GM12864 (cell line): ENCODE measurements at places on chromosomes 12 and 14.

DNA sequence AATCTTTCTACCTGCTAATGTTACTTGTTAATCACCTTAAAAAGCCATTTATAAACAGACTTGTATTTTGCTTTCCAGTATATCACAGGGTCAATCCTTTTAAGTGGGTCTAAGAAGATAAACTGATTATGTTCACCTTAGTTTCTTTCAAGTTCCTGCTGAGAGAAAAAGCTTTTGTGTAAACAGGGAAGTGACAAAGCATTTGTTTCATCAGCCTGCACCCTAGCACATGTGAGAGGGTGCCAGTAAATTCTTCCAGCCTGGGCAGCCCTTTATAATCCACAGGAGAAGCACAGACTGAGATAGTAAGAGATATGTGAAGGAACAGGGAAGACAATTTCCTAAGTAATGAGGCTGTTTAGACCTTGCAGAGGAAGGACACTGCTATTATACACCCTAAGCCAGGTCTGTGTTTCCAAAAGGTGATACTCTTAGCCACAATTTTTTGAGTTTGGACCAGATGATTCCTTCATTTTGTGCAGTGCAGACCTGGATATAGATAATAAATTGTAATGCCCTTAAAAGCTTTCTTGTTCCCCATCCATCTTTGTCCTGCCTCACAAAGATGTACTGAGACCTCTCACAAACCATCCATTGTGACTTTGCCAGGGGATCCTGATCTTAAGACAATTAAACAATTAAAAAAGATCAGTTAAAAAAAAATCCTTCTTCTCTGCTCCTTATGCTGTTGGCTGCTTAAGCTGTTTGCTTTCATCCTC lies 150.7 kb downstream of the KTN1 start:
- no peak for DNase-seq

- no peak for DNase-seq
Observed at GRCh38 chr14:52360831-52361230, 46.7 kb downstream of the PTGER2 start.

DNA sequence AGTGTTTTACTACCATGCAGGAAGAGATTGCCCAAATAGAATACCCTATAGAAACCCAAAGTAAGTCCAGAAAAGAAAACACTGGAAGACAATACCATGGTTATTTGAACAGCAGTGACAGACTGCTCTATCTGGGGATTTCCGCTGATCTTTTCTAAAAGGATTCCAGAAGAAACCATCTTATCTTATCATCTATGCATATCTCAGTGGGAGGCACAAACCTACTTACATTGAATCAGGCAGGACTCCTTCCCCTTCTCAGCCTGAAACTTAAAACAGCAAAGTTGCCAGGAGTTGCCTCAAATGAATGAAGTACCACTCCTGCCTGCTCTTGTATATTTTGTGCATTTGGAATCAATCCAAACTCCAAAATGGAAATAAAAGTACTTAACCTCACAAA lies 56.7 kb upstream of the NR2C1 start:
- DNase-seq, result no peak

DNA sequence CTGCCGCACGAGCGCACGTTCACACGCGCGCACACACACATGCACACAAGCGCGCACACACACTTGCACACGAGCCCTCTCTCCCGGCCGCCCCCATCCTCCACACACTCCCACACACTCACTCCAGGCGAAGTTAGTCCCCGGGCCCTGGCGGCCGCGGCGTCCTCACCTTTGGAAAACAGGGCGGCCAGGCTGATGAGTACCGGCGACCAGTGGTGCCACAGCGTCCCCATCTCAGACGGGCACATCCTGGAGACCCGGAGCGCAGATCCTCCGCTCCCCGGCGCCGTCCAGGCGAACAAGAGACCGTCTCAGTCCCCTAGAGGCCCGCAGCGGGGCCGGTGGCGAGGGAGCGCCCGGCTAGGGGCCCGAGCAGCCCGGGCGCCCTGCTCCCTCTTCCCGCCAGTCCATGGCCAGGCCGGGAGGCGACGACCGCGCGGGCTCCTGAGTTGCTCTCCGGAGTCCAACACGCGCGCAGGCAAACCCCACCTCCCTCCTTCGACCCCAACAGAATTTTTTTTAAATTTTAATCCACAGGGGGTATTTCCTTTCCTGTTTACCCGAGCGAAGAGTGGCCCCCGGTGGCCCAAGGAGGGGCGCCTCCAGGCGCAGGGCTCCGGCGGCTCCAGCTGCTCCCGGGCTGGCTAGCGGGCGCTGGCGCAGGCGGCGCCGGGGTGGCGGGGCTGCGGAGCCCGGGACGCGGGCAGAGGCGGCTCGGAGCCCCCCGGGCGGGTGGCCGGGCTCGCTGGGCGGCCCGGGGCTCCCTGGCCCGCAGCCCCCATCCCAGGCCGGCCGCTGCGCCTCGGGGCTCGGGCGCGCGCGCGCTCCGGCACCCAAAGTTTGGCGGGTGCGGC lies 506 bp downstream of the TMEM132D start:
- DNase-seq, result no peak

DNA sequence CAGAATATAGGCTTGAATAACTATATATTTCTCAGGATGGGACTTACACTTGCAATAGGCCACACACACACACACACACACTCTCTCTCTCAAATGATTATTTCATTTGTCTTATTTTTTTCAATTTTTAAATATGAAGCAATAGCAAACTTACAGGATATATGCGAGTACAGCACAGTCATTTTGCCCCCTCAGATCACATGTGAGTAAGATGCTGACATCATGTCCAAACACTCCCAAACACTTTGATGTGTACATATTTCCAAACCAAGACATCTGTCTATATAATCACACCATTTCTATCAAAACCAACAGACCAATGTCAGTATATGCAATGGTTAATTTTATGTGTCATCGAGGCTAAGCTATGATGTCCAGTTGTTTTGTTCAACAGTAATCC lies 1535.9 kb upstream of the FLRT2 start:
- DNase-seq, result no peak

DNA sequence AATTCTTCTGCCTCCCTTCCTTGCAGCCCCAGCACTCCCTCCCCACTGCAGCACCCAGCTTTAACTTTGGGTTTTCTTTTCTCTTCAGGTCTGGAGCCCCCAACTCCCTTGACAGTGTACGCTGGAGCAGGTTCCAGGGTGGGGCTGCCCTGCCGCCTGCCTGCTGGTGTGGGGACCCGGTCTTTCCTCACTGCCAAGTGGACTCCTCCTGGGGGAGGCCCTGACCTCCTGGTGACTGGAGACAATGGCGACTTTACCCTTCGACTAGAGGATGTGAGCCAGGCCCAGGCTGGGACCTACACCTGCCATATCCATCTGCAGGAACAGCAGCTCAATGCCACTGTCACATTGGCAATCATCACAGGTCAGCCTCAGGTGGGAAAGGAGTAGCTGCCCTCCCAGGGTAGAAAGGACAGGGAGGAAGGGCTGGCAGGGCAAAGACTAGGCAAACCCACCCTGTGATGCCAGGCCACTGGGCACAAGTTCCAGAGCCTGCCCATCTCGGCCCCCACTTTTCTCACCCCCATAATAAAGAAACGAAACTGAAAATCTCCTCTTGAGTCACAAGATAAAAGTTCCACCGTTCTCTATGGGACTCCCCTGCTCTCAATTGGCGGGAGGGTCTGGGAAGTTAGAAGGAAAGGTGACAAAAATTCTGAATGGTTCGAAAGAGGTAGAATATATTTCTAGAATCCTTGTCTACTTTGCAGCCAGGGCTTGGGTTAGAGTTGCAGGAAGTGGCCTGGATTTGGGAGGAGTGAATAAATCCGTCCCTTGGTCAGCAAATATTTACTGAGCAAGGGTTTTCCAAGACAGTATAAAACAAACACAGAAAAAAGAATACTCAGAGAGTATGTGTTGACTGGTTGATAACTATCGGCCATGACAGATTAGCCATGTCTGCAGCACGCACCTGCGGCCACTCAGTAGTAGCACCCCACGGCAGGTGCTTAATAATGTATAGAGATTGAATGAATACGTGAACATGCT lies 3.2 kb downstream of the LAG3 start:
- no peak for DNase-seq

DNA sequence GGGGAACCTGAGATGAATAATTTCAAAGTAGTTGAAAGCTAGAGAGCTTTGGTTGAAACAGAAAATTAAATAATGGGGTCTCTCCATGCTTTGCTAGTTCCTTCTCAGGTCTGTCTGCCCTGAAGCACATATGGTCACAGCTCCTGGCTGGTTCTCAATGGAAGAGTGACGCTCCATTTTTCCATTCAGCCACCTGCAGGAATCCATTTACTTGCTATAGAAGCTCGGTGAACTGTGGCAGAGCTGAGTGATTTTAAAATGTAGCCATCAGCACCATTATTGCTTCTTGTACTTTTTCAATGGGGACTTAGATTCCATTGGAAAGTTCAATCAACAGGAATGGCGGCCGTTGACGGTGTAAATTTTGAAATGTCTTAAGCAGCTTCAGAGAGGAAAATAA lies 525.2 kb downstream of the GLT1D1 start:
- no peak for DNase-seq

- DNase-seq, result no peak
Observed at GRCh38 chr14:76922092-76922491, 95.9 kb downstream of the LRRC74A start.

GRCh38 chr12:68855111-68855510 lies 47.1 kb downstream of the MDM2 start:
- DNase-seq, result no peak

DNA sequence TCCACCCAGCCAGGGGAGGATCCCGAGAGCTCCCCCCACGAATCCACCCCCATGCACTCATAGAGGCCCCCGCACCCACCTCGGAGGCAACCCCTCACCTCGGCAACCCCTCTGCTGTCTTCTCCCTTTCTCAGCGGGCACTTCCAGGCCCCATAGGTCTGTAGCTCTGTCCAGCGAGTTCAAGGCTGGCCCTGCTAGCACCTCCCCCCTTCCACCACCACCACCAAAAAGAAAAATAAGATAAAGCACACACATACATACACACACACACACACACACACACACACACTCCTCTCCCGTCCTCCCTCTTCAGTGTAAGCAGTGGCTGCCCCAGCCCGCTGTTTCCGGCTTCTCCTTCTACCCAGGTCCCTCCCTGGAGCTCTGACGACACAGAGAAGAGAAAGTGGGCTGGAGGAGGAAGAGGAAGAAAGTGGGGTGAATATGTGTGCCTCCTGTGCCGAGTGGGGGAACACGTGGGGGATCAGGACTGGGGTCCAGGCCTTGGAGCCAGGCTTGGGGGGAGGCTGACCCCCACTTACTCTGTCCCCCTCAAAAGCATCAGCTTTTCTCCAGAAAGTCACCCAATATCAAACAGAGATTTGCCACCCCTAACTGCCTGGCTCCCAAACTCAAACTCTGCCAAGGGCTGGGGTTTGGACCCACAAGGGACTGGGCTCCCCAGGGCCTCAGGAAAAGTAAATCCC lies at the start of gene STAT6:
Gene STAT6 (minus strand): TSS at position 332 of the 704 bp plus-strand sequence. CDS start 3,084 bp downstream, outside the sequence.
- peak; percentile 75 for DNase-seq

DNA sequence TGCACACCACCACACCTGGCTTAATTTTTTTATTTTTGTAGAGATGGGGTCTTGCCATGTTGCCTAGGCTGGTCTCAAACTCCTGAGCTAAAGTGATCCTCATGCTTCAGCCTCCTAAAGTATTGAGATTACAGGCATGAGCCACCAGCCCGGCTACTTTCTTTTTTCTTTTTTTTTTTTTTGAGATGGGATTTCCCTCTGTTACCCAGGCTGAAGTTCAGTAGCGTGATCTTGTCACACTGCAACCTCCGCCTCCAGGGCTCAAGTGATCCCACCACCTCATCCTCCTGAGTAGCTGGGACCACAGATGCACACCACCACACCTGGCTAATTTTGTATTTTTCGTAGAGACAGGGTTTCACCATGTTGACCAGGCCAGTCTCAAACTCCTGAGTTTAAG lies 51.1 kb downstream of the LIMA1 start:
- DNase-seq, result no peak

GRCh38 chr12:6923851-6924250 lies 3.9 kb upstream of the ATN1 start:
- no peak for DNase-seq

GRCh38 chr12:57127101-57127725 lies 1.1 kb upstream of the LRP1 start:
- no peak for DNase-seq

DNA sequence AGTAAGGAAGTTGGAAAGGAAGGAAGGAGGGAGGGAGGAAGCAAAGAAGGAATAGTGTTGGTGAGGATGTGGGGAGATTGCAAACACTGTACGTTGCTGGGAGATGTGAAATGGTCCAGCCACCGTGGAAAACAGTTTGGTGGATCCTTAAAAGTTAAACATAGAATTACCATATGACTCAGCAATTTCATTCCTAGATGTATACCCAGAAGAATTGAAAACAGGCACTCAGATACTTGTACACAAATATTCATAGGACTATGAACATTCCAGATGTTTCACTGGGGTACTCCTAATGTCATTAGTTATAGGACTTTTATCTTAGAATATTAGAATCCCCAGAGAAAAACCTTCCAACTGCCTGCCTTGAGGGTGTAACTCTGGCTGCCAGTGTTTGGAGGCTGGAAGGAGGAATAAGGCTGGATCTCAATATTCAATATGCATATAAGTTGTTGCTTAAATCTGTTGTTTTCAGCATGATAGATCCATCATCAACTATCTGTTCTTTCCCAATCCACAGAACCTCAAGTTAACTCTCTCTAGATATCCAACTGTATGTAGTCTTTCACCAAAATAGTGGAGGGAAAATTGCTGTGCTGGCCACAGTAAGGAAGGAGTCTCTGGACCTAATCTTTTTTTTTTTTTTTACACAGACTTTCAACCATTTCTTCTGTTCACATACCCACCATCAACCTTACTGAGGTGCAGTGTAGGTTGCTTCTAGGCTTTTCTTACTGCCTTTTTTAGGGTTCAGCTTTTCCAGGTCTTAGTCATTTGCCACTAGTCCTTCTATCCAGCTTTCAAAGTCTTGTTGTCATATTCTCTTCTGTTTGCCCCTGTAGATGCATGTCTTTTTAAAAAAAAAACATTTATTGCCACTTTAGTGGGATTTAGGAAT lies 94.5 kb downstream of the DNAI7 start:
- DNase-seq, result no peak

DNA sequence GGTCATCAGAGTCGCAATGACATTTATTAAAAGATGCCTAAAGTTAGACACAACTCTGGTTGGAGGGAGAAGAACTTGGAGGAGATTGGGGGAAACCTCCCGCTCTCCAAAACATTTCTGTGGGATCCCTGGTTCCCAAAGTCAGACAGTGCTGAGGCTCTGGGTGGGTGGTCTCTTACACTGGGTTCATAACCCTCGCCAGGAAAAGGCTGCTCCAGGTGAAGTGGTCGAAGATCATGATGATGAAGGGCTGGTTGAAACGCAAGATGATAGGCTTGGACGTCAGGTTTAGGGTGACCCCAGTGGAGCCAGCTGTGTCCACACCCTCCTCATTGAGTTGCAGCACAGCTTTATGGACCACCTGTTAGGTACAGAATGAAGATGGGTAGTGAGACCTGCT lies 11.2 kb upstream of the SERPINA10 start:
- no peak for DNase-seq
